Stimulated activated CD8-positive, alpha-beta memory T cell treated with anti-CD3 and anti-CD28 coated beads, Interleukin-4, amount 100 ng/mL, for 4 hours (primary cell): ENCODE measurements at places on chromosomes 13 and 19.

DNA sequence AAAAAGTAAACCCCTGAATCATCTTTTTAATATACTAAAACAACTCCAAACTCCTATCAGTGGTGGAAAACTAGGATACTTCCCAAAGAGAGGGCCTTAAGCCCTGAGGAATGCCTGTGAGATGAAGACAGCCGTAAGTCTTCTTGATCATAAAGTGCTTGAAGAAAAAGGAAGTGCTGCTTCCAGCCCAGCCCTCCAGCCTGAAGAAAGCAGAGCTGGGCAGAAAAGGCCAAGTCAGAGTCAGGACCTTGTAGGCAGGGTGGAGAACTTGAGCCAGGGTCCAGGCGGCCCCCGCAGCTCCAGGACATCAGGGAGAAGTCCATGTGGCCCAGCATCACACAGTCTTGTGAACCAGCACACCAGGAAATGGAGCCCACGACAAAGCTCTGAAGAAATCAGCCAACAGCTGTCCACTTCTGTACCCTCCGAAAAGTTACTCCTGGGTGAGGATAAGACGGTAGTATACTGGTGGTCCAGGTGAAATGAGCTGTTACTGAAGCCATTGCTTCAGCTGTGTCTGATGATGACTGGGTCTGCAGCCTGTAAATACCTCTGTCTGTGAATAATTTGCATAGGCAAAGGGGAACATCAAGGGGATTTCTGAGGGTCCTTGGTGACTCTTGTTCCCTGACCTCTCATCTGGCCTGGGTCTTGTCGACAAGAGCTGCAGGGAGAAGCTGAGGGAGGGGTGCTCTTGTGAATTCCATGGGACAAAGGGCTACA, 18.7 kb upstream of the CRYL1 start:
- no peak for DNase-seq

DNA sequence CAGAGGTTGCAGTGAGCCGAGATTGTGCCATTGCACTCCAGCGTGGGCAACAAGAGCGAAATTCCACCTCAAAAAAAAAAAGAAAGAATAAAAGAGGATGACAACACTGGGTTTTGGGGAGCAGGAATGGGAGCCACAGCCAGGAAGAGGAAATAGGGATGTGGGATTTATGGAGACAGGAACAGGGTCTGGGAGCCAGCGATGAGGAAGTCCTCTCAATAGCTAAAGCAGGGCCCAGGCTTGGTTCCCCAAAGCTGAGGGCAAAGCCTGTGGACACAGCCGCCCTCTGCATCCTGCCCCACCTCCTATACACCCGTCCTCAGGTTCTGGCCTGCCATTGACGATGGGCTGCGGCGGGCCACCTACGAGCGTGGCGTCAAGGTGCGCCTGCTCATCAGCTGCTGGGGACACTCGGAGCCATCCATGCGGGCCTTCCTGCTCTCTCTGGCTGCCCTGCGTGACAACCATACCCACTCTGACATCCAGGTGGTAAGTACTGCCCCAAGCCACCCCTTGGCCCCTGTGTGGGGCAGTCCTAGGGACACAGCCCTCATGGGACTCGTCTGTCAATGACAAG, 13.6 kb downstream of the HIPK4 start:
- no peak for DNase-seq

- DNase-seq = no peak
Measured at GRCh38 chr13:114082849-114083645, 49.4 kb downstream of the RASA3 start.

- DNase-seq = no peak
Measured at GRCh38 chr13:101010100-101010499, 335.5 kb upstream of the TMTC4 start.

DNA sequence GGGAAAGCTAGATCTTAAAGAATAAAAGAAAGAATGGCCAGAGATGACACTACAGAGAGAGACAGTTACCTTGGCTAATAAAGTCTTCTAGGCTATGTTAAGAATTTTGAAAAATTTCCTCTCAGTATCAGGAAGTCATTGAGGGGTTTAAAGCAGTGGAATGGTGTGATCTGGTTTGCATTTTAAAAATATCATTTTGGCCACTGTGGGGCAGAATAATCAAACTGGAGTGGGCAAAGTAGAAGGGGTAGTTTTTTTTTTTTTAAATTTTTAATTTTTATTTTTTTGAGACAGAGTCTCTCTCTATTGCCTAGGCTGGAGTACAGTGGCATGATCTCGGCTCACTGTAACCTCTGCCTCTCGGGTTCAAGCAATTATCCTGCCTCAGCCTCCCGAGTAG, 4.4 kb upstream of the CNMD start:
- DNase-seq = no peak

DNA sequence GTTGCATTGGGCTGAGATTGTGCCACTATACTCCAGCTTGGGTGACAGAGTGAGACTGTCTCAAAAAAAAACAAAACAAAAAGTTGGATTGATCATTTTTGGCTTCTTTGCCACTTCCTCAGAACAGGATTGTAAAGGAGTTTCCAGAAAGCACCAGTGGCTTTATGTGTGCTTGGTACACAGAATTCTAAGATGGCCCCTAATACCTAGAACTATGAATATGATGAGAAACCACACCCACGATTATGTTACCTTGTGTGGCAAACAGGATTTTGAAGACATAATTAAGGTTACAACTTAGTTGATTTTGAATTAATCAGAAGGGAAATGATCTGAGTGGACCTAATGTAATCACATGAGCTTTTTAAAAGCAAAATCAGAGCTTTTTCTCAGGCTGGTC, 26.5 kb downstream of the CEACAM1 start:
- DNase-seq = no peak

DNA sequence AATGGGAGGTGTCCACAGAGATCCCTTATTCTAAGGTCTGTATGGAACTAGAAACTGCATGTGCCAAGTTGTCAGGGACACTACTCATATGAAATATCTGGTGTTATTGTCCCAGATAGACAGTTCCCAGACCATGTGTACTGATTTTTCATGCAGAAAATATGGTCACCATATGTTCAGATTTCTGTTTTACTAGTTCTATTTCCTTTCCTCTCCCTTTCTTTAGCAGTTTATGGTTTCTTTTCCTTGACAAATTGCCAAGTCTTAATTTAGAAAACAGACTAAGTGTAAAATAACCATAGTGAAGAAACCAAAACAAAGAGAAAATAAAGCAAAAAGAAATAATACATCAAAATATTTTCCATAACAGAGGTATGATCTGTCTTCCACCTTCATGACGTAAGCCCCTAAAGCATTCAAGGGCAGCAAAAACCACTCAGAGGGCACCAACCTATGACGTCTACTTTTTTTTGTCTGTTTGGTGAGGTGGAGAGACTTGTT, 248.5 kb downstream of the KCTD12 start:
- no peak for DNase-seq

GRCh38 chr13:35917252-35917941, 213.8 kb downstream of the DCLK1 start:
- DNase-seq = no peak
